Effector memory CD4-positive, alpha-beta T cell (primary cell): ENCODE measurements at places on chromosomes 4 and X.

- DNase-seq: no peak
These were observed 384.4 kb upstream of the AR start for GRCh38 chrX:67159437-67159836.

GRCh38 chrX:17814557-17814956 is 46.5 kb downstream of the RAI2 start:
- DNase-seq: no peak

- DNase-seq: no peak
These were observed 91.9 kb upstream of the ETNPPL start for GRCh38 chr4:108854786-108855185.

GRCh38 chr4:17577665-17578481 is 875 bp downstream of the LAP3 start:
- DNase-seq: no peak

DNA sequence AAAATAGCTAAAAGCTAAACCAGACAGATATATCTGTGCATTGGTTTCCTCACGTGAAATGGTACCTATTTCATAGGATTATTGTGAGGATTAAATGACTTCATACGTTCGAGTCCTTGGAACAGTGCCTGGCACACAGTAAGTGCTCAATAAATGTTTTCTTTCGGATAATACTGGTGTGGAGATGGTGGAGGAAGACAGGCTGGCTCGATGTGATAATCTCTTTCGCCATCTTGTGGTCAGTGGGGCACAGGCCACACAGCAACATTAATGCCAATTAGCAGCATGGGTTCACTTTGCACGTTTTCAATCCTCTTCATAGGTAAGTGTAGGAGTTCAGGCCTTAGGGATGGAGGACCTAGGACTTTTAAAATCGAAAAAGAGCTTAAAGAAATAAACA is 9.3 kb downstream of the PAGE4 start:
- no peak for DNase-seq

- no peak for DNase-seq
These were observed 835 bp downstream of the TMEM185A start for GRCh38 chrX:149630681-149631233.

DNA sequence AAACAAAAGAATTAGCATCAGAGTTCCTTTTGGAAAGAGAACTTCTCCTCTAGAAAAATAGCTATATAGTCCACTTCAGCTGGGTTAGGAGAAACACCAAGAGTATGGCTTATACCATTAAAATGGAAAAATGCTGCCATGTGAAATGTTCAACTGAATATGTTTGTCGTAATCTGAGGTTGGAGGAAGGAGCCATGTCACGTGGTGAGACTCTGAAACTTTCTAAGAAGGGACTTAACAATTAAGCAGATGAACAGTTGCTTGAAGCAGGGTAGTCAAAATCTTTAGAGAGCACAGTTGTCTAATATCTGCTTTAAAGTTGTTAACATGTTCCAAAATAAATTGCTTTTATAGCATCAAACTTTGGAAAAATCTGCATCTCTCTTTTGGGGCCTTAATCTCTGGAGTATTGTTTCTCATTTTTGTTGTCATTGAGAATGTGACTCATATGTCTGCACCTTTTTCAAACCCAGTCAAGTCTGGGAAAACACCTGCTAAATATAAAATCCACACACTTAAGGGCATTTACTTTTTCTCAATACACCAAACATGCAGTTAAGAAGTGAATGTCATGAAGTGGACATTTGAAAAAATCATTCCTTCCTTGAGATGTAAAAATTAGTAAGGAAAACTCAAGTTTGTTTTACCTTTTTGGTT is 168.8 kb upstream of the PDE5A start:
- no peak for DNase-seq

DNA sequence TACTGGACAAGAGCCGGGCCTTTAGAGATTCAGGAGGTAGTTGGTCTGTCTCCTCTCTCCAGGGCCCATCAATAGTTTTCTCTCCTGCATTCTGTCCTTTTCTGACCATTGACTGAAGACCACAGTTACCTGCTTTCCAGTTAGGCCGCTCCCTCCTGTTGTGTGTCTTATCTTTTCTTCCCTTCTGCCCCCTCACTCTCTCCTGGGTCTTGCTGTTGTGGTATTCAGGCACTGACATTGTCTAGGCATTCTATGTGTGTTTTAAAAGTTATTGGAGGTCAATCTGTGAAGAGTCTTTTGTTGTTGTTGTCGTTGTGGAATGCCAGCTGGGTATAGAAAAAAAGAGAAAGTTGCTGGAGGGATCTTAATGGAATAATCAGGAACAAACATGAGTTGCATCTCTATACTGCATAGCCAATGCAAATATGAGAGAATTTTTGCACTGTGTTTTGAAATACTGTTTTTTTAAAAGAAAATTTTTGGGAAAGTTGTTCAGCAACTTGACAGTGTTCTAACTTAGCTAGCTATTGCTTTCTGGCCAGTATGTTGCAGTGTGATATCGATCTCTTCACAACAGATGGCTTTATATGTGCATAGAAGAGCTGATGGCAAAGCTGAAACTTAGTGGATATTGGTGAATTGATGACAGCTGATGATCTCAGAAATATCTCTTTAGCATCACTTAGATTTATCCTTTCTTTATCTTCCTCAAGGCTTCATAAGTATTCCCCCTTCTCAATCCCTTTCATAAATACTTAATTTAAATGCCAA is 240.7 kb downstream of the C4orf33 start:
- DNase-seq: no peak

DNA sequence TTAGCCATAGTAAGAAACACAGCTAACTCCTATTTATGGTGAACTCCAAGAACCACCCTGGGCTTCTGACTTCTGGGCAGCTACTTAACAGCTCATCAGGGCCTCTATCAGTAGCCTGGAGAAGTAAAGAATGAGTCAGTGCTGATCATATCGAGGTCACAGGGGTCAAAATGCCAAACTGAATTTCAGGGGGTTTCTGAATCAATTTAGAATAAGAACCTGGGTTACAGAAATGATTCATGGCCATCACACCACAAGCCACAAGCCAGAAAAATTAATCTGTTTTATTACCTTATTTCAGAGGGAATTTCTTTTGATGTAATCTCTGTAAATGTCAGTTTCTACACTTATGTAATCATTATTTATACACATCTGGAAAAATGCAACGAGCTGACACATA is 64.4 kb downstream of the CHST7 start:
- DNase-seq: no peak

DNA sequence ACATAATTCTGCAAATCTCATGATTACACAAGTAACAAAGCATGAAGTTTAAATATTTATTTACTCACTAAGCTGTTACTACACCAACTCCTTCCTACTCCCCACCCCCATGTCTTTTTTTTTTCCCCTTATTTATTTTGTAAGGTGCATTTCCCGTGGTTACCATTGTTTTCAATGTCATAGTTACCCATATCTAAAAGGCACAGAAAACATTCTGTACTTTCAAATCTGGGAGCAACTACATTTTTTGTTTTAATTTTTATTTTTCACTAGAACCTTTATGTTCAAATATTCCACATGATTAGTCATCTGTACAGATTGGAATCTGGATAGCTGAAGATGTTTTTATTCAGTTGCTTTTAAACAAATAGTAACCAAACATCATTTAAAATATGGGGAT is 62.8 kb downstream of the PPP3CA start:
- DNase-seq: no peak

- no peak for DNase-seq
These were observed 28.5 kb downstream of the TBCK start for GRCh38 chr4:106287353-106287969.

- no peak for DNase-seq
These were observed 173.8 kb downstream of the AR start for GRCh38 chrX:67717571-67717970.

- no peak for DNase-seq
These were observed 40.9 kb upstream of the DCLK2 start for GRCh38 chr4:150037251-150037856.

DNA sequence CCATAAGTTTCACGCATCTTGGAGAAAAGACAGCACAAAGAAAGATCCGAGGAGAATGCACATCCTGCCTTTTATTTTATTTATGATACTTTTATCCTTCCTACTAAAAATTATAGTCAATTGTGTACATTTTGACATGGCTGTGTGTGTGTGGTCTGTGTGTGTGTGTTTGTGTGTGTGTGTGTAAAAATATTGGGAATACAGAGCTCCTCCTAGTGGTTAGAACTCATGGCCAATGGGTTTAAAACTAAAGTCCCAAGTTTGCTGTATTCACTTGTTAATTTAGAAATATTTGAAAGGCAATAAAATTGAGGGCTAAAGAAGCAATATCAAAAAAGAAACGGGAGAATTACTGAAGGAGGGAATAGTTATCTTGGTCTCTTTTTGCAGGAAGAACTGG is 47.5 kb downstream of the NKX6-1 start:
- DNase-seq: no peak

DNA sequence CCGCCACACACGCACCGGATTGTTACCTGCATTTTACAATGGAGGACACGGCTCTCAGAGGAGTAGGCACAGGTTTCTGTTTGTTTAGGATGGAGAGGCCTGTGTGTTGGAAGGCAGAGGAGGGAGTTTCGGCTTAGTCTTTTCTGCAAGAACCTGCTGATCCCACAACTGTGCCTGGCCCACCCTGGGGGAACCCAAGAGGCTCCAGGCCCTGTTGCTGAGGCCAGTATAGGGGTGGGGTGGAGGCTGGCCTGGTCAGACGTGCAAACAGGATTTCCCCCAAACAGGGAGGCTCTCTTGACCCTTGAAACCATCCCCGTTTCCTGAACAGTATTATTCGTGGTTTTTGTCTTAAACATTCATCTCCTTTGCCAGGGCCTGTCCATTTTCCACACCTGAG is 772 bp upstream of the SLC49A3 start:
- DNase-seq: no peak

DNA sequence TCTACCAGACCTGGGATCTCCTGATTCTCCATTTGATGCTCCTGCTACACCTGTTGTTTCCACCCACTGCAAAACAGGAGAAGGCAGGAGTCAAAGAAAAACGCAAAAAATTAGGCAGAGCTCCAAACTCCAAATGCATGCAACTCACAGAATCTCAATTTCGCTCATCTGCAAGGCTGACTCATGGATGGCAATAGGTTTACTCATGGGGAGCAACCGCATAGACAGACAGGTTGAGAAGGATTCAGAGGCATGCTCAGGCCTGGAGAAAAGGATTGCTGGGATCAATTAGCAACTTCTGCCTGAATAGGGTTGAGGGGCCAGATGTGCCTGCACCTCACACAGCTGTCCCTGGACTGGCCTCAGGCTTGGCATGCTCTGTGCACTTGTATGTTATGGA is 231.0 kb downstream of the LDB2 start:
- no peak for DNase-seq

DNA sequence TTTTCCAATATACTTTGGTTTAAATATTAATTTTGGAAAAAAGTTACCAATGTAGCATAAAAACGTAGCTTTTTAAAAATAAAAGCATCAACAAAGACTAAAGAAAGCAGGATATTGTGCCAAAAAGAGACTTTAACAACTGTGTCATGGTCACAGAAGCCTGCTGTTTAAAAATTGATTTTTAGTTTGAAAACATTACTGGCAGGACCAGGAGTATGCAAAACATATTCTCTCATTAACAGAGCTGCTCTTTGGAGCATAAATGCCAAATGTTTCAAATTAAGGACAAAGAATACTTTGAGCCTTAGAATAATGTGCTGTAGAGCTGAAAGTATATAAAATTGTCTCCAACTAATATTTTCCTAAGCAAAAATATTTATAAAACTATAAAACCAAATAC is 279.0 kb downstream of the ARAP2 start:
- no peak for DNase-seq

- DNase-seq: no peak
These were observed 196.4 kb upstream of the LDB2 start for GRCh38 chr4:17094876-17095210.

GRCh38 chrX:153495362-153495751 is 577 bp downstream of the BGN start:
- DNase-seq: no peak

DNA sequence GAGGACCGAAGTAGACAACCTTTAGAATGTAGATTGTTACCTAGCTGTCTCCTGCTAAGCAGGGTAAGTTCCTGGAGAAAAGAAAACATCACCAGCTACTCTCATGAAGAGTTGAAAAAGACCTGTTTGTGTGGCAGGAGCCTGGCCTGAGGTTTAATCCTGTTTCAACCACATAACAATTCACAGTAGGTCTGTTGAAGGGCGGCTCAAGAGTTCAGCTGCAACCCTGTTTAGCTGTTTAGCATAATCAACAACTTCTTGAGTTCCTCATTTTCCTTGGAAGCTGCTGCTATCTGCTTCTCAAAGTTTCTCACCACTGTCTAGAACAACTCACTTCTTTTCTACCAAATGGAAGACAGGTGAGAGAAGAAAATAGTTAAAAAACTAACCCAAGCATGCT is 170.4 kb upstream of the TET2 start:
- DNase-seq: no peak

DNA sequence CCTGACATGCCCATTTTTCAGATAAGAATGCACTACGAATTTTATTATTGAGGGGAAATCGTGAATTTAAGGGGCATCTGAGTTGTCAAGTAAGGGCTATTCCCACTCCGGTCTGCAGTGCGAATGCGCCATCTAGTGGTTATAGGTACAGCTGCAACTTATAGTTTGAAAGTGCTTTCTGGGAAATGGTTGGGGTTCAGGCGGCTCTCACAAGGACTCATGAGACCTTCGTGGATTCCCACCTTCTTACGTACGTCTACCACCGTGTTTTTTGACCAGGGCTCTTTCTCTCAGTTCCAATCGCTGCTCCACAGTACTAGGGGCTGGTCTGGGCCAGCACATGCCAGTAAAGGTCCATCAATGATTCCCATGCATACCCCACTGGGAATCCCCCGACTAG is 12.3 kb downstream of the MSL3 start:
- DNase-seq: peak; percentile 5

GRCh38 chrX:72392042-72392441 is 86.3 kb upstream of the CITED1 start:
- no peak for DNase-seq

- no peak for DNase-seq
These were observed 28.7 kb downstream of the IL13RA1 start for GRCh38 chrX:118756101-118756500.

DNA sequence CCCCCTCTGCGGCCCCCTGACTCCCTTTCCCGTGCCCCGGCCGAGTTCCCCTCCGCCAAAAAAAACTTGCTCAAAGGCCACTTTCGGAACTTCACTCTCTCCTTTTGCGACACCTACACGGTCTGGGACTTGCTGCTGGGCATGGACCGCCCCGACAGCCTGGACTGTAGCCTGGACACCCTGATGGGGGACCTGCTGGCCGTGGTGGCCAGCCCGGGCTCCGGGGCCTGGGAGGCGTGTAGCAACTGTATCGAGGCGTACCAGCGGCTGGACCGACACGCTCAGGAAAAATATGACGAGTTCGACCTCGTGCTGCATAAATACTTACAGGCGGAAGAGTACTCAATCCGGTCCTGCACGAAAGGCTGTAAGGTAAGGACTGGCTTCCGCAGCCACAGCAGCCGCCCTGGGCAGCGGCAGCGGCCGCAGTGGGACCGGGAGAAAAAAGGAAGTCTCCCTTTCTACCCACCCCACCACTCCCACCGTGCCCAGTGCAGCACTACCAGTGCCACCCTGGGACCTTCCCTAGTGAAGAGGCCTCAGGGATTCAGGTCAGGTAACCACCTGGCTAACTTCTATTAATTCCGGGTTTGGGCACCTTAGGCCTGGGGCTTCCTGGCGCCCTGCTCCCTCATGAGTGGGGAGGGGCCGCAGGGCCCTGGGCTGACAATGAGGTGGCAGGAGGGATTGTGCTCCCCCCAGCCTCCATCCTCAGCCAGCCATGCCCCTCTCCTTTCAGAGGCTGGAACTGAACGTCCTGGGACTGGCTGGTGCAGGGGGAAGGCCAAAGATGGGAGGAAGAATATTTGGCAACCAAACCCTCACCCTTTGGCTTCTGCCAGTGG is 1.9 kb downstream of the NALF2 start:
- DNase-seq: no peak

- DNase-seq: peak; percentile 27
These were observed 14.7 kb upstream of the SEC24D start for GRCh38 chr4:118850488-118851173.
